ENCODE measurements at places on chromosomes 5 and 9.

DNA sequence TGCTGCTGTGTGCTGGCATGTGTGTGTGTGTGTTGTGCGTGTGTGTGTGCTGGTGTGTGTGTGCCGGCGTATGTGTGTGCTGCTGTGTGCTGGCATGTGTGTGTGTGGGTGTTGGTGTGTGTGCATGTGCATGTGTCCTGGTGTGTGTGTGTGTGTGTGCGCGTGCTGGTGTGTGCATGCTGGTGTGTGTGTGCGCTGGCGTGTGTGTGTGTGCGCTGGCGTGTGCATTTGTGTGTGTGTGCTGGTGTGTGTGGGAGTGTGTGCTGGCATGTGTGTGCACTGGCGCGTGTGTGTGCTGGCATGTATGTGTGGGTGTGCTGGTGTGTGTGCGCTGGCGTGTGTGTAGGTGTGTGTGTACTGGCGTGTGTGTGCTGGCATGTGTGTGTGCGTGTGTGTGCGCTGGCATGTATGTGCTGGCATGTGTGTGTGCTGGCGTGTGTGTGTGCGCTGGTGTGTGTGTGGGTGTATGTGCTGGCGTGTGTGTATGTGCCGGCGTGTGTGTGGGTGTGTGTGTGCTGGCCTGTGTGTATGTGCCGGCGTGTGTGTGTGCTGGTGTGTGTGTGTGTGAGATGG is 20.1 kb downstream of the UNC5A start:
- no peak for DNase-seq

- DNase-seq = no peak
Observed at GRCh38 chr5:10528827-10529226, 35.0 kb upstream of the ANKRD33B start.

GRCh38 chr9:89844535-89844934 is 239.7 kb downstream of the GADD45G start:
- DNase-seq = no peak

- peak; percentile 37 for DNase-seq
Observed at GRCh38 chr9:101530076-101530711, 3.5 kb upstream of the RNF20 start.

DNA sequence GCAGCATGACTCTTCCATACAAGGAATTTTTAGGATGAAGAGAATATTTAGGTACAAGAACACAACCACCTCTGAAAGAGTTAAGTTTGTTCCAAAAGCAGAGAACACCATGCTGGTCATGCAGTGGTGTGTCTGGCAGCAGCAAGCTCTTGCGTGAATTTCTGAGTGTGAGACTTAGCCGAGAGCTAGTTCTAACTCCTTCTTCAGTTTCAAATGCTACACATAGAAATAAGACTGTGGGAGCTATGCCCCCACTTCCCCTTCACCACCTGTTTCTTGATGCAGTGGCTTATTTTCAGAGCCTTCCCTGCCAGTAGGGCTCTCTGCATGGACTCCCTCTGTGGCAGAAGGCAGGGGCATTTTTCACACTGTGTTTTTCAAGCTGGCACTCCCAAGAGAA is 122.9 kb upstream of the ZNF366 start:
- DNase-seq = no peak
